ENCODE measurements at places on chromosomes 6 and 20.

- no peak for DNase-seq
These were observed 213.8 kb upstream of the ZFP64 start for GRCh38 chr20:52405417-52405816.

GRCh38 chr6:131400779-131401496, 172.1 kb upstream of the ARG1 start:
- no peak for DNase-seq

GRCh38 chr6:71083308-71083820, 126.5 kb upstream of the B3GAT2 start:
- DNase-seq, result no peak

DNA sequence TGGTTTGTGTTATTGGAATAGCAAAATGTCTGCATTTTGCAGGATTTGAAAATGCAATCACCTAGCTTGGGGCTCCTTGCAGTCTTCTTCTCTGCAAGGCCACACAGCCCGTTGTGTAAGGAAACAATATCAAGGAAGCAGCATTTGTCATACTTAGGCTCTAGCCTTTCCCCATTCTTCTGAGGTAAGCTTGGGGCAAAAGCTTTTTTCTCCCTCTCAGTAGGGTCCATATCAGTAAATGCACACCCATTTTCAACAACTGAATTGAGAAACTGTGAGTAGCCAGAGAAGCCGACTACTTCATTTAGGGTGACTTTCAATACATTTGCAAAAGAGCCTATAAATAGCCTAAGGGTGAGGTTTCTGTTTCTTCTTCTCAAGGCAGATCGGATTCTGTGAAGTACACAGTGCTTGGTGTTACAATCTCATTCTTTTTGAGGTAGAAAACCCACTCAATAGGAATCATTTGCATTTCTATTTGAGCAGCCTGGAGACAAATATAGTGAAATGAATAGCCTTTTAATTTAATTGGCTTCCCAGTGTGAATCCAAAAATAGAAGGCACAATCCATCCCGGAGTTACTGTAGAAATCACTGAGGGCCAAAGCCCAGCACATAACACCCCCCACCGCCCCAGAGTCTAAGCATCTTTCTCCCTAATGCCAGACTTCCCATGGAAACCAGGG, 61.8 kb downstream of the BTBD3 start:
- peak; percentile 33 for DNase-seq

DNA sequence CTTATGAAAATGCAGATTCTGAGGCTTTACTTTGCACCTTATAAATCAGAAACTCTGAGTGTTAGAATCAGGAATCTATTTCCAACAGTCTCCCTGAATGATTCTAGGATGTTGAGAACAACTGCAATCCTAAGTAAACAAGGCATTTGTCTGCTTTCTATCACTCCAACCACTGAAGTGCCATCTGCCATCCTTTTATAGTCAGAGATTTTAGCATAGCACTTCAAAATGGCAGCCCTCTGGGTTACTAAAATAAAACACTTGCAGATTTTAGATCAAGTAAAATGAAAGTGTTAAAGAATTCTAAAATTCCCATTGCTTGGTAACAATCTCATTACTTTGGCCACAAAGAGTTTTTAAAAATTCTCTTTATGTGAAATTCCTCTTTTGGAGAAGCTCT, 258.9 kb downstream of the CD109 start:
- DNase-seq, result no peak

DNA sequence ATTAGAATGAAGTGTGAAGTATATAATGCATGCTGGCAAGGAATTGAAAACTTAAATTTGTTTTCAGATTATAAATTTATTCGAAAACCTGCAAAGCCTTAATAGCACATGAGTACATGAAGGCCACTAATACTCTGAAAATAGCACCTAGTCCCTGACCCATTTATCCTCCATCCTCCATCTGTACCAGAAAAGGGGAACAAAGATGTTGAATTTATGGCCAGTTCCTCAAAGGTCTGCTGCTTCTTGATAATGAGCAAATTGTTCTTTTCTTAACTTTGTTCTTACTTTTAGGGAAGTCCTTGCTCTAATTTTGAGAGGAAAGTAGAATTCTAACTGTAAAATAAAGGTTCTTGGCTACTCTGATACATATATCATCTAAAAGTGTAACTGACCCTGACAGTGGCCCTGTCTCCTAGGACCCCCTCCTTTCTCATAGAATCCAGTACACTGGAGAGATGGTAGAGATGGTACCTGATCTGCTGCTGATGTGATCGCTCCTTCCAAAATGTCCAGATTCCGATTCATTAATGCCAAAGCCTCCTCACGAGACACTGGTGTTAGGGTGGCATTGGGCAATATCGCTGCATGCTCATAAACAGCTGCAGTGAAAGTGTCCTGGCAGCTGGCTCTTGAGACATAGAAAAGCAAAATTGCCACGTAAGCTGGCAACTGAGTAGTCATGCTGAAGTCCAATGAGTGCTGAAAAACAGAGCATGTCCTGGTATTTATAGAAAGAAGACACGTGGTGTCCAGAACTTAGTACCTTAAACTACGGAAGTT, at the start of gene VNN1:
TSS of gene VNN1 (minus strand) at position 704 of the 783 bp plus-strand sequence. CDS start at position 684, 20 bp downstream.
- DNase-seq, result no peak

DNA sequence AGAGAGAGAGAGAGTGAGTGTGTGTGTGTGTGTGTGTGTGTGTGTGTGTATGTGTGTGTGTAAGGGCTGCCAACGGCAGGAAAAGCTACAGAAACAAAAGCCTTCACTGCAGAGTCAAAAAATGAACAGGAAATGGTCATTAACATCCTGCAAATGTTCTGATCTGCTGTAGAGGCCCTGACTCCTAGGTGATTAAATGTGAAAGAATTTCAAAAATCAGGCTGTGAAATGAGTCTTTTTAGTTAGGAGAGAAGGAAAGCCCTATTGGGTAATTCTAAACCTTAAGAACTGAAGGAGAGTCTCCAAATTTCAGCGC, 166.5 kb upstream of the MYLIP start:
- DNase-seq, result peak; percentile 33

- DNase-seq, result peak; percentile 35
These were observed 41.7 kb upstream of the EMILIN3 start for GRCh38 chr20:41408156-41408794.

DNA sequence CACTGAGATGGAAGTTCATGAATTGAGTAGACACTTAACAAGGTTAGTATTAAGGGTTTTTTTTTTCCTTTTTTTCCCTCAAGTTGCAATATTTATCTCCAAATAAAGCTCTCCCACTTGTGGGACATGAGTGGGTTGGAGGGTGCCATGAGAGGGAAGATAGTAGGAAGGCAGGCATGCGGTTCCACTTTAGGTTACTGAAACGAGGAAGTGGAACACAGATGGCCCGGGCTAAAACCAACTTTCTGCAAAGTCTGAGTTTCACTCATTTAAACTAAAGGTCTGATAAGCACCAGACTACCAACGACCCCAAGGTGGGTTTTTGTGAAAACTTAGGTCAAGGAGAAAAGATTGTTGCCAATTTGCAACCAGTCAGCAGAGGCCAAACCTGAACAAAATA, 42.2 kb downstream of the TBC1D7 start:
- DNase-seq, result no peak

DNA sequence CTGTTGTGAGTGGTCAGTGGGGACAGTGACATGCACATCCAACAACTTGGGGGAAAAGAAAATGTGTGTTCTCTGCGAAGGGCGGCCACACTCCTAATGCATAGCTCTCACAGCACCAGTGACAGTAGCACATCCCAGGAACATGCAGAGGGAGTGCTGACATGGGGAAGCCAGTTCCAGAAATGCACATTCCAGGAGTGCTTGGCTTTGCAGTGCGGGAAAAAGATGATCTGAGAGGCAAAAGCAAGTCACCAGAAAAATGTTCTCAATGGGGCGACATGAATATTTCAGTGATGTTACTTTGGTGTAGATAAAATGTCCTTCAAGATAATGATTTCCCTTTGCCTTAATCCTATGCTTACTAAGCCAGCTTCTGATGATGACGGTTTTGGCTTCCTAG, 42.9 kb upstream of the PDE10A start:
- no peak for DNase-seq

GRCh38 chr6:3732345-3733141, 19.0 kb downstream of the PXDC1 start:
- DNase-seq, result peak; percentile 78

All from GM20000 (cell line).